Fibroblast of skin of back (primary cell): ENCODE measurements at places on chromosomes 2 and 18.
A peak's percentile ranks its signal among the peaks of the same experiment; 100 is the strongest.

DNA sequence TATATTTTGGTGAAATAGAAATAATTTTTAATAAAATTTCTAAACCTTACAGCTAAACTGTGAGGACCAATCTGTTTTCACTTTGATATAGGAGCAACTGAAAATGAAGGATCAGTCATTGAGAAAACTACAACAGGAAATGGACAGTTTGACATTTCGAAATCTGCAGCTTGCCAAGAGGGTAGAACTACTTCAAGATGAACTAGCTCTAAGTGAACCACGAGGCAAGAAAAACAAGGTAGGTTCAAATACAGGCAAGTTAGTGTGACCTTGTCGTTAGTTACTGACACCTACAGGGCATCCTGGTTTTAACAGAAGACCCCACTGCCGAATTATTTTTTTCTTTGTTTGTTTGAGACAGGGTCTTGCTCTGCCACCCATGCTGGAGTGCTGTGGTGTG, 75.5 kb upstream of the STON1 start:
- DNase-seq = no peak

- DNase-seq = no peak
Observed at GRCh38 chr2:178716394-178716793, 90.8 kb downstream of the TTN start.

DNA sequence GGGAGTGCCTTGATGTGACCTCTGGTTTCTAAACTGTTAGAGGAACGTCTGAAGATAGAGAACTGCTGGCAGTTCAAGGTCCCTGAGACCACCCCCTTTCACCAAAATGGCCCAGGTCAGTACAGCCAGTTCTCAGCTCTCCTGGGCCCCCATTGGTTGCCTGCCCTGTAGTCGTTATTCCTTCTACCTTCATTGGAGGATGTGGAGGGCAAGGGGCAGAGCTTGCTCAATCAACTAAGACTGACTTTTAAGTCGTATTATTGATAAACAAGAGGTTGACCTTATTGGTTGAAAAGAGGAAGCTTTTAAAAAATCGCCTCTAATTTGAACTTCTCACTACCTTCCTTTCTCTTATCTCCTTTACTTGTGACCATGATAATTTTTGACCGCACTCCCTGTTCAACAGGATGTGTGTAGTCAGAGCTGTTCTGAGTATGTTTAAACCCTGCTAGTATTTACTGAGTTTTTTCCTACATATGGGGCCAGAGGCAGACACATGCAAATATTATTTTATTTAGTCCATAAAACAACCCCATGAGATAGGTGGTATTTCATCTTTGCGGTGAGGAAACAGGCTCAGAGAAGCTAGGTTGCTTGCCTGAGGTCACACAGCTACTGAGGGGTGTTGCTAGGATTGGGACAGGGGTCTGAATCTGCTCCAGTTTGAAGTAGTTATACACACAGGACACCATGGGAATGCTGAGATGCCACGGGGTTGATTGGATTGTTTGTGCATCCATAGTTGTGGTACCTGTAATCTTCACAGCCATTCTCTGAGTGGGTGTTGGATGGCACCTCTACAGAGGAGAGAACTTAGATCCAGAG, 65.9 kb downstream of the TMEM247 start:
- no peak for DNase-seq

- no peak for DNase-seq
Observed at GRCh38 chr18:32918692-32919250, 145.9 kb upstream of the KLHL14 start.

DNA sequence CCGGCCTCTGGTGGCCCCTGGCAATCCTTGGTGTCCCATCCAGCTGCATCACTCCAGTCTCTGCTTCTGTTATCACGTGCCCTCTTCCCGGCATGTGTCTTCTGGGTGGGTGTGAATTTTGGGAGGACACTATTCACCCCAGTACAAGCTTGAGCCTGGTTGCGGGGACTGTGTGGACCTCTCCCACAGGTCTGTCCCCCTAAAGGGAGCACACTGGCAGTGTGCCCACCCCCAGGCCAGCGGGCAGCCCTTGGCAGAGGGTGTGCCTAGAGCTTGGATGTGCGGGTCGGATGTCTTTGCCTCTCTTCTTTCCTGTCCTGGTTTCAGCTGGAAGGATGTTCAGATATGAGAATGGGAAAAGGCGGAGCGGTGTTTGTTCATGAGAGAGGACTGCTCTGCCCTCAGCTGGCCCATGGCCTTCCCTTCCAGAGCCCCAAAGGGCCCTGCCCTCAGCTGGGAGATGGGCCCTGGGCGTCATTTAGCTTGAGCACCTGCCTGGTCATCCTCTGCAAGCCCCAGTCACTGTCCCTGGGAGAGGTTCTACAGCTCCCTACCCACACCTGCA, 73.2 kb downstream of the AGAP1 start:
- no peak for DNase-seq

DNA sequence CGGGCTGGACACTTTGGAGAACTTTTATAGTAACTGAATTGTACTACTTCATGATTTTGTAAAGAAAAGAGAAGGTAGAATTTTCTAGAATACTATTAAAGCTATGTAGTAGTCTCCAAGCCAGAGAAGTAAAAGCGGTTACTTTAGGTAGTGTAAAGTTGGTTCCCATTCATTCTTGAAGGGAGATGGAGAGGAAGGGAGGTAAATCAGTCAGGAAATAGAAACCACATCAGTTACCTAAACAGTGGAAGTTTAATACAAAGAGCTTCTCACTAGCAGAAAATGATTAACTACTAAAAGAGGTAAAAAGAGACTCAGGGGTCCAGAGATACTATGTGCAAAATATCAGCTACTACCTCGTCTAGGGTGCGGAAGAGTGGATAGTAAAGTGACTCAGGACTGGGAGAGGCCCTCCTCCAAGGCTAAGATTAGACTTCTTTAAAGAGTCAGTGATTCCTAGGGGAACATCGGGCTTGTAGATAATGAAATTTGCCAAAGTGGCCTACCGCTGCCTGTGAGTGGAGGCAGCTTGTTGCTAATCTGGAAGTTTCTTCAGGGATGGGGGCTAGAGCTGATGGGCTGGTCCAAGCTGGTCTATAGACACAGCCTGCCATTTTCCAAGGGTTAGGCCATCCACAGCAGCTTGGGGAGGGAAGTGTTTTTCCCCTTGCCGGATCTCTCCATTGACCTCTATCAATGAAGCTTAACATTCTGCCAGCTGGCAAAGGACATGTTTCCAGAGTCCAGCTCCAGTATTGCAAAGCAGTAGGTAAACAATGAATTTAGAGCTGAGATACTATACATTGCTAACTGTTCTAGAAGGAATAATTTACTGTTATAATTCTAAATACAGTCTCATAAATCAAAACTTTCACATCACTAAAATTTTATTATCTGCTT, 246.4 kb upstream of the BOD1L2 start:
- DNase-seq = no peak

GRCh38 chr2:38174131-38174530, 98.2 kb upstream of the CYP1B1 start:
- DNase-seq = no peak

DNA sequence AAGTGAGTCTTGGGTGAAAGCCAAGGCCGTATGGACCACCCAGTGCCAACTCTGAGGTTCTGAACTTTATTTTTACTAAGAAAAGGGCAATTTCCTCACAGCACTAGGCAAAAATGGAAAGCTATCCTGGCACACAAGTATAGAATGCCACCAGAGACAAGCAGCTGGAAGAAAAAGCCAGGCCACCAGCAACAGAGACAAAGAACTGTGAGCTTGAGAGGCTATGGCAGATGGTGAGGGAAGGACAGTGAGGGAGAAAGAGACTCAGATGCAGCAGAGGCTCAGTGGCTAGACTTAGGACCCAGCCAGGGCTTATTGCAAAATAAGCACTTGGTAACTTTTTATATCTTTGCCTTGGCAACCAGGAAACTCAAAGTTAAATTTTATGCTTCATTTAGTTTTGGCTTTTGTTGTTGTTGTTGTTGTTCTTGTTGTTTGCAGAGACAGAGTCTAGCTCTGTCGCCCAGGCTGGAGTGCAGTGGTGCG, 78.0 kb upstream of the BZW1 start:
- no peak for DNase-seq

DNA sequence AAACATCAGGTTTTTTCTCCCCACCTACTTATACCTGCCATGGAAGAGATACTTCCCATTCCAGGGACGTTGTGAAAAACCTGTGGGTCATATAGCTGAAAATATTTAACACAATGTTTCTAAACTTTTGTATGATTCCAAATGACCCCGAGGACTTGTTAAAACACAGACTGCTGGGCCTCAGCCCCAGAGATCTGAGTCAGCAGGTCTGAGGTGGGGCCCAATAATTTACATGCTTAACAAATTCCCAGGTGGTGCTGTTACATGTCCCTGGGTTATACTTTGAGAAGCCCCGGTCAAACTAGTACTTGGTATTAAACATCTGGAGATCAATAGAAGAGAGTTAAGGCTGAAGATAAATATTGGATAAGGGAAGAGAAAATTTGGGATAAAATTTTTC, 71.4 kb upstream of the FRZB start:
- DNase-seq = no peak

DNA sequence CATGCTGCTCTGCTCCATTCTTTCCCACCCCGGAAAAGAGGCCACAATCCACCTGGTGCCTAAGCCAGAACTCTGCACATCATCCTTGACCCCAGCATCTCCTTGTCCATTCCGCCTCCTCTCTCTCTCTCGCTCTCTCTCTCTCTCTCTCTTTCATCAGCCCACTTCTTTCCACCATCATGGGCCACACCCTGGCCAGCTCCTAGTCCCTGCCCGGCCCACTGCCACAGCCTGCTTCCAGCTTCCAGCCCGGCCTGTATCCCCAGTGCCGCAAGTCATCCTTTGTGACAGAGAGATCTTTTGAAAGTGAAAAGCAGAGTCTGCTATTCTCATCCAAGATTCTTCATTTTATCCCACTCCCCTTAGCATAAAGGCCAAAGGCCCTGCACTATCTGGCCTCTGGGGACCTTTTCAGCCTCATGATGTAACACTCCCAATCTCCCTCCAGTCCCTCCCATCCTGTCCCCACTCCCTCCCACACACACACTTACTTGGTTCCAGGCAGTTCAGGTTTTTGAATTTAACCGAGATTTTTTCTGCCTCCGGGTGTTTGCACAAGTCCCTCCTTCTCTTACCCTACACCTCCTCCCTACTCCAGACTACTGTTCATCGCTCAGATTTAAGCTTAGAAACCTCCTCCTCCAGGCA, 214.0 kb downstream of the EN1 start:
- no peak for DNase-seq

GRCh38 chr18:5317186-5317585, 21.7 kb upstream of the ZBTB14 start:
- no peak for DNase-seq

GRCh38 chr2:60406192-60406591, 147.3 kb downstream of the BCL11A start:
- DNase-seq = no peak

DNA sequence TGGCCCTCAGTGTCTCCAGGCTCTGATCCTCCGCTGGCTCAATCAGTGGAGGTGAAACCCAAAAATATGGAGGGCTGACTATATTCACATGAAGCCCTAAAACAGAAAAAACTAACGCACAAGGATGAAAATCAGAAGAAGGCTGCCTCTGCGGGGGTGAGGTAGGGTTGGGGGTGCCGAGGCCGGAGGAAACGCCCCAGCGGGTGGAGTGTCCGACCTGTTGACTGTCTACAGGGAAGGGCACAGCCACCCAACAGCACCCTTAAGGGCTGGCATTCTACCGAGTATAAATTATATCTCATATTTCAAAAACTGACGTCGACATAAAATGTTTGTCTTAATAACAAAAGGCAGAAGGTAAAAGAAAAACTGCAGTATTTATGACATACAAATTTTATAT, 223.5 kb downstream of the HDAC4 start:
- no peak for DNase-seq

- no peak for DNase-seq
Observed at GRCh38 chr18:38174594-38174993, 609.0 kb upstream of the CELF4 start.

DNA sequence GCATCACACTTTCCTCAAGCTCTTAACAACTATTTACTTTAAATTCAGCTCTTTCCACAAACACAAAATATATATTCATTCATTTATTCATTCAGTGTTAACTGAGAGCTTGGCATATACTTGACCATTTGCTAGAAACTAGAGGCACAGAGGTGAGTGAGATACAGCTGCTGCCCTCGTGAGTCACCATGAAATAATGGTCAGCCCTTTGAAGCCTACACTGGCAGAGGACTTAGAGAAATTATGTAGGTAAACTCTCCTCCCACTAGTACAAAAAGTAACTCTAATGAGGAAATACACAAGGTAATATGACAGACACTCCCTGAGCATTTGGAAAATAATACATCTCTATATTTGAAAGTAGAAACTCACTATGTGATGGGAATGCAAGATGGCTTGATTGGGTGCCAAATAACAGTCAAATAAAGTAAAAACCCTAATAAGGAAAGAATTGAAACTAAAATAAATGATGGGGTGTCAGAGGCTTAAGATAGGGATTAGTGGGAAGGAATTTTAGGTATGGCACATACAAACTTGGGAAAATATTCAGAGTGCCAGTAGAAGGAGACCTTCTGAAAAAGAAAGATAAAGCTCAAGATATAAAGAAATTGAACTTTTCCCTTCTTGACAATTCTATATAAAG, 61.1 kb downstream of the ANTXR1 start:
- DNase-seq = peak; percentile 55
